ENCODE measurements at places on chromosomes 13 and 19.

- DNase-seq, result no peak
Observed at GRCh38 chr13:42985312-42986175, 6.5 kb downstream of the EPSTI1 start.

DNA sequence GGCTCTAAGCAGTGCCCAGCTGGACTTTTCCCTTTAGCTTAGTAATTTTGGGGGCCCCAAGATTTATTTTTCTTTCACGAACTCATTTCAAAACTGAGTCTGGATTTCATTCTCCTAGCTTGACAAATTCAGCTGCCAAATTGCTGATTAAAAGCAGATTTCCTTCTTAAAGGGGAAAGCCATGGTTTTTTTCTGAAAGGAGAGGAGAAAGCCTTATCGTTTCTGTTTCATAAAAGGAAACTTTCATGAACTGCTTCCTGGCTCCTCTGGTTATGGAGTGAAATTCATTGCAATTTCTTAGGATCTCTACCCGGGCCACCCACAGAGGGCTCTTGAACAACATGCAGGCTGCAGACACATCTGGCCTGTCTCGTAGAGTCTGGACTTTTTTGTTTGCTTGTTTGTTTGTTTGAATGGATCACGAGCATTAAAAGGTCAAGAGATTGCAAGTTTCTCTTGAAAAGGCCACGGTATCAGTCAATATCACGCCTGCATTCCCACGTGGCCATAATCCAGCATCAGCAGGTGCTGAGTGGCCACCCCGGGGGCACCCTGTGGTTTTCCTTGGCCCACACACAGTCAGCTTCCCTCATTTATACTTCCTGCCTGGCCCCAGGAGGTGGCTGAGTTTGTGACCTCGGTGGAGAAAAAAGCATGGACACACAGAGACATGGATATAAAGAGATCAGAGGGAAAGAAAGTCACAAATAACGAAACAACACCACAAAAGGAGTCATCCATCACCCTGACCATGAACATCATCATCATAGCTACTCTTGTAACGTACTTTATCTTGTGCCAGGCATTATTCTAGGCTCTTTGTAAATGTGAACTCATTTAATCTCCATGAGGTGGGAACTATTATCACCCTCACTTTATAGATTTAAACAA lies 10.5 kb upstream of the KLK4 start:
- DNase-seq, result no peak

DNA sequence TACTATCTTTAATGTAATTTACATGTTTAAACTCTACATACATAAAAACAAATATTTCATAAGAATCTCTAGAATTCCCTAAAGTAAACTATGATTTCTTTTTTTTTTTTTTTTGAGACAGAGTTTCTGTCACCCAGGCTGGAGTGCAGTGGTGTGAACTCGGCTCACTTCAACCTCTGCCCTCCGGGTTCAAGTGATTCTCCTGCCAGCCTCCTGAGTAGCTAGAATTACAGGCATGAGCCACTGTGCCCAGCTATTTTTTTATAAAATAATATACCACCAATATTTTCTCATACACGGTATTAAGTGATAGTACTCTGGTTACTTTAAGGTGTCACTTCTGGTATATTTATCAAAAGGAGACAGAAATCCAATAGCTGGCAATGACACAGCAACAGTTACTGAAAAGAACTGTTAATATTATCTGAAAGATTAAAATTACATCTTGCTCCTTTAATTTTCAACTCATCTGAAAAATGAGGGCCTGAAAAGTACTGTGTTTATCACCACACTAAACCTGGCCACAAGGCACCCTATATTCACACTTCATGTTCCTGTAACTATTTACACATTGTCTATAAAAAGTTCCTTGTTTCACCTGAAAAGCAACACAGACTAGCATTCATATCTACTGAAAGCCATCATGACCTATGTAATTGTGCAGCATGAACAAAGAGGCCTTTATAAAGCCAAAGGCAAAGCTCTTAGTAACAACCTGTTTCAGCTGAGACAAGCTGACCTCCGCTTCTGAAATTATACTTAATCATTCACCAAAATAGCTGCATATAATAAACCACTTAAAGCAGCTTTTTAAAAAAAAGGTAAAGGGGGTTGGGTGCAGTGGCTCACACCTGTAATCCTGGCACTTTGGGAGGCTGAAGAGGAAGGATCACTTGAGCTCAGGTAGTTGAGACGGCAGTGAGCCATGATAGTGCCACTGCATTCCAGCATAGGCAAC lies 106.1 kb downstream of the SLC25A15 start:
- DNase-seq, result no peak

- DNase-seq, result no peak
Observed at GRCh38 chr19:58345558-58345957, 7.7 kb downstream of the A1BG start.

DNA sequence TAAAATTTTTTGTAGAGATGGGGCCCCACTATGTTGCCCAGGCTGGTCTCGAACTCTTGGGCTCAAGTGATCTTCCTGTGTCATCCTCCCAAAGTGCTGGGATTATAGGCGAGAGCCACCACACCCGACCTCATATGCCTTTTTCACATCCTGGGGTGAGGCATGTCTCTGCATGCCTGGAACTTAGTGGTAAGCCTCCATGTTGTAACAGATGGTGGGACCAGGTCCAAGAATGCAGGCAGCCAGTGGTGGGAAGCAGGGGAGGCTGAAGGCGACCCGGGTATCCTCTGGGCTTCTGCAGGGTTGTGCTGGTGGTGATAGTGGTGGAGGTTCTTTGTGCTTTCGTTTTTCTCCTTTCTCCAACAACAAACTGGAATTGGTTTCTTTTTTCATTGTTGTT lies 30.1 kb upstream of the CCDC124 start:
- no peak for DNase-seq

DNA sequence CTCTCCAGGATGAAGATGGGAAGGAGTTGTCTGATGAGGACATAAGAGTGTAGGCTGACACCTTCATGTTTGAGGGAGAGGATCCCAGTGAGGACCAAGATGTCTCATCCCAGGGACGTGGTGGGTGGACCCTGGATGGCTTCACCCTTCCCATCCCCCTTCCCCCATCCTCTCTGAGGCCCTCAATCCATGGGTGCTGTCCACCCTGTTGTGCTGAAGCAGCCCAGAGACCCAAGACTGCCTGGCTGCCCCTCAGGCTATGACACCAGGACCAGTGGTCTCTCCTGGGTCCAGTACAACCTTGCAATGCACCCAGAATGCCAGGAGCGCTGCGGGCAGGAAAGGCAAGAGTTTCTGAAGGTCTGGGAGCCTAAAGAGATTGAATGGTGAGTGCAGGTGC lies 3.4 kb upstream of the CYP4F12 start:
- DNase-seq, result no peak

GRCh38 chr13:93307136-93307535 lies 80.5 kb downstream of the GPC6 start:
- DNase-seq, result no peak

GRCh38 chr13:50594276-50595051 lies 249.0 kb downstream of the DLEU7 start:
- DNase-seq, result no peak

GRCh38 chr13:26967119-26968038 lies 204.2 kb downstream of the USP12 start:
- no peak for DNase-seq

GRCh38 chr13:110830800-110831371 lies 84.0 kb downstream of the ANKRD10 start:
- no peak for DNase-seq

- no peak for DNase-seq
Observed at GRCh38 chr19:7000816-7001215, 20.4 kb downstream of the MBD3L2B start.

- DNase-seq, result no peak
Observed at GRCh38 chr13:113468472-113469201, 15.3 kb upstream of the ADPRHL1 start.

- DNase-seq, result no peak
Observed at GRCh38 chr19:29417048-29417447, 108.7 kb upstream of the VSTM2B start.
